Fibroblast of upper back skin (primary cell): ENCODE measurements at places on chromosomes 16 and 17.

DNA sequence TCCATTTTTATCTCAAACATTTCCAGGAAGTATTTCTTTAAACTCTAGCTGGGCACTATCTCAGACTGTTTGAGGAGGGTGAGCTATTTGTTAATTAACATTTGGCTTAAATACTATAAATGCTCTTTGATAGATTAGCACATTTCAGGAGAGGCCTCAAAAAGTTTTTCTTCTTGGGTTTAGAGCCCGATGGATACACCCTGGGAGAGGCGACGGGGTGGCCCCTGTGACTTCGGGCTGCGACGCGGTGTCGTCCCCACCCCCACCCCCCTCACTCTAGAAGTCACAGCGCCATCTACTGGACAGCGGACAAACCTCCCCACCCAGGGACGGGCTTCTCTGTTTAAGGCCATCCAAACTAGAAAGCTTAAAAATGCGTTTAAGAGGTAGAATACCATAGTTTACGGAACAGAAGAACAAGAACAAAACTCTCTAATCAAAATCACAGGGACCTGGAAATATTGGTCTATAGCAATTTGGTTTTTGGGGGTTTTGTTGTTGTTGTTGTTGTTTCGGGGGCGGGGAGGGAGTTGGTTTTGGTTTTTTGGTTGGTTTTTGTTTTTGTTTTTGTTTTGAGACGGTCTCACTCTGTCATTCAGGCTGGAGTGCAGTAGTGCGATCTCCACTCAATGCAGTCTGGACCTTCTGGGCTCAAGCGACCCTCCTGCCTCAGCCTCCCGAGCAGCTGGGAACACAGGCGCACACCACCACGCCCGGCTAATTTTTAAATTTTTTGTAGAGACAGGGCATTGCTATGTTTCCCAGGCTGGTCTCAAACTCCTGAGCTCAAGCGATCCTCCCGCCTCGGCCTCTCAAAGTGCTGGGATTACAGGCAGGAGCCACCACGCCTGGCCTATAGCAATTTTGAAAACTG lies 254.4 kb downstream of the C16orf95 start:
- peak; percentile 71 for DNase-seq

GRCh38 chr16:62041401-62041800 lies 5.2 kb upstream of the CDH8 start:
- DNase-seq: peak; percentile 55

DNA sequence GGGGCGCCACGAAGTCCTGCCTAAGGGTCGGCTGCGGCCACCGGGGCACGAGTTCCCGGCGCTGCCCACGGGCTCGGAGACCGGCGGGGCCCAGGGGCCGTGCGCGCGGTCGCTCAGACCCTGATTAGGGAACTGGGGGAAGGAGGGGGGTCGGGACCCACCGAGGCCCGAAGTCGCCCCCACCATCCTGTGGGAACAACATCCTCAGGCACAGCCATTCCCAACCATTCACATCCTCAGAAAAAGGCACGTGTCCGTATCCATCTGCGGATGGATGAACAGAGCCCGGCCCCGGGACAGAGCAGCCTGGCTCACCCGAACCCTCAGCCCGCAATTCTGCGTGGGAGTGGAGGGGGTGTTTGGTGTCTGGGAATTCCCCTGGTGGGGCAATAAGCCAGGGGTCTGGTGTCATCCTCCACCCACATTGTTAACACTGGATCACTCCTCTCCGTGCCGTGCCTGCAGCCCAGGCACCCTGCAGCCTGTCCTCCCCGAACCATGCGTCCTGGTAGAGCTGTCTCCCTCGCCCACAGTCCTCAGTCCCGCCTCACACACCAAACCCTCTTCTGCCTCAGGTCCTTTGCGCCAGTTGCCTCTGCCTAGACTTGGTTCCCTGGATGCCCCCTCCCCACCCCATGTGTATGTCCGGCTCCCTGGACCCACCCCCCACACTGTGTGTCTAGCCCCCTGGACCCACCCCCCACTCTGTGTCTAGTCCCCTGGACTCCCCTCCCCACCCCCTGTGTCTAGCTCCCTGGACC lies 789 bp upstream of the CCDC57 start:
- peak; percentile 74 for DNase-seq

DNA sequence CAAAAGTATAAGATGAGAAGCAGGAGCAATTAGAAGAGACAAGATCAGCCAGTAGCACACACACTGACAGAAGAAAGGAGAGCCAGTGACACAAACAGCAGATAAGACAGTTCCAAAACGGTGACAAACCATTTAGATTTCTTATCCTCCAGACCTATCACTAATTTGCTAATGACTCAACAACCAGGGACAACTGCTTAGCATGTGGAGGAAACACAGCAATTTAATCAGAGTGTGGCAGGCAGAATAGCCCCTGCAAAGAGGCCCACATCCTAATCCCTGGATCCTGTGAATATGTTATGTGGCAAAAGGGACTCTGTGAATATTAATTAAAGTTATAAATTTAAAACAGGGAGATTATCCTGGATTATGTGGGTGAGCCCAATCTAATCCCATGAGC lies 81.1 kb downstream of the CACNG1 start:
- no peak for DNase-seq

DNA sequence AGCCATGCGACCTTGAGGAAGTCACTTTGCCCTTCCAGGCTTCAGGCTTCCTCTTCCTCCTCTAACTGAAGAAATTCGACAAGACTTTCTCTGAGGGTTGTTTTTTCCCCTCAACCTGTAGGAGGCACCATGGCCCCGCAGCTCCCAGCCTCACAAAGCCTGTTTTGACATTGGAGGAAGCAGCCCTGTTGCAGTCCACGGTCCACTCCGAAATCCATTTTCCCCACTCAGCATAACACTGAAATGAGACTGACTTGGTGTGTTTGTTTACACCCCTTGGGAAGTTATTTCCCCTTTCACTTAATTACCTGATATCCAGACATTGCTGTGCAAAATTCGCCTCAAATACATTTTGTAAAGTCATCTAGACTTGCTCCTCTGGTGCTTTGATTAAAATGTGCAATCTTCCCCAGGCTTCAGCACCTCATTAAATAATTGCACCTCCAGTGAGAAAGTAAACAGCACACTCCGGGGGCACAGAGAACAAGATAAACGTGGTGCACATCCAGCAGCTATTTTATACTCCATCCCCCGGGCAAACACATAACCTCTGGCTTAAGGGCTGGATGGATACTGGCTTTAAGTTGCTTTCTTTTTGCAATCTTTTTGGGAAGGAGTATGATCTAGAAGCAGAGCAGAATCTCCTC lies 41.4 kb upstream of the PIRT start:
- no peak for DNase-seq

- no peak for DNase-seq
Measured at GRCh38 chr16:11630046-11630767, 38.0 kb upstream of the SNN start.

DNA sequence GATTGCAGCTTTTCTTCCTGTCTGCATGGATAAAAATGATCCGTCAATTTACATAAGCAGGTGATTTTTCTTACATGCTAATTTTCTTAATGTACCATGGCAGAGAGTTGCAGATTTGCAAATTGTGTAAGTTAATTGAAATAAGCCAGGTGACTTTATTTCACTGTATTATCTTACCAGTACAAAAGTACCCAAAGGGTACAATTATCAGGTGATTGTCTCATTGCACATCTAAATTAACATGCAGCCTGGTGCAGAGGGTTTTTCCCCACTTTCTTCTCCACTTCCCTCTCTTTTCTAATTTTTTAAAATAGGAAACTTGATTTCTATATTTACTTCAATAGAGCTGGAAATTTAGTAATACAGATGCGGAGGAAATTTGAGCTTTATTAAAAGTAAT lies 11.2 kb downstream of the NLK start:
- no peak for DNase-seq

GRCh38 chr17:81310949-81311550 lies 15.9 kb upstream of the SLC38A10 start:
- DNase-seq: no peak

- no peak for DNase-seq
Measured at GRCh38 chr16:2519711-2520080, 475 bp upstream of the AMDHD2 start.

DNA sequence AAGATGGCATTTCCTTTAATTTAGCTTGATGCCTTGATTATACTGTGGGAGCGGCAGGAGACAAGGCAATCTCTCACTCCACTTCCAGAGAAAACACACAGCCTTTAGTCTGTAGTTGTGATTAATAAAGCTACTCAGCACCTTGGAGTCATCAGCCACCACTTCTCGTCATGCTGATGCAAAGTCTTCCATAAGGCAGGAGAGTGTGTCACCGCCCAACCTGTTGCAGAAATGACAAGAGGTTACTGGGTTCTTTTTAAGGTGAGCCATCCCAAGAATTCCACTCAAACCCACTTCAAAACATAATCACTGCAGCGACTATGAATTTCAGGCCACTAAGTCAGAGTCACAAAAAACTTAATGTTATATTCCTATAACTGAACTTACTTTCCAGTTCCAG lies 223.9 kb upstream of the TOX3 start:
- DNase-seq: no peak

GRCh38 chr16:71687861-71688260 lies 36.6 kb downstream of the PHLPP2 start:
- no peak for DNase-seq

- no peak for DNase-seq
Measured at GRCh38 chr16:87189426-87189825, 127.8 kb downstream of the C16orf95 start.

DNA sequence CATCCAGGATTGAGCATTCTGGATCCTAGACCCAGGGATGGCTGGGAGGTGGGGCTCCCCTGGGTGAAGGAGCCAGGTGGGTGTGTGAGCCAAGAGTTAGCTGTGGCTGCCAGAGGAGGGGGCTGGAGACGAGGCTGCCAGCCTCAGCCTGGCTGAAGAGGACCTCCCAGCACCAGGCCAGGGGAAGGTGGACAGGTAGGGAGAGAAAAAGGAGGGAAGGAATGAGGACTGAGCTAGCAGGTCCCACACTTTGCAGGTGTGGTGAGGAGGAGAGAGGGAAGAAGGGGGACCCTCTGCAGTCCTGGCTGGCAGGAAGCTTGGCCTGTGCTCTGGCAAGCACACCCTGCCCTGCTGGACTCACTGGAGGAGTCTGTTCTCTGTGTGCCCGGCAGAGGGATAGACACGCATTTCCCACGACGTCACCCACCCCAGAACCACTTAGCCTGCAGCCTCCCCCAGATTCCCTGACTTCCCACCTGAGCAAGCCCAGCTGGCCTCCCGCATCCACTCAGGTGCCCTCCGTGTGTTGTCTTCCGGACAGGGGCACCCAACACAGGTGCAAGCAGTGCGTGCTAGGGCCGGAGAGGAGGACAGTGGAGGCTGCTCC lies 42.0 kb downstream of the SOCS3 start:
- DNase-seq: no peak

DNA sequence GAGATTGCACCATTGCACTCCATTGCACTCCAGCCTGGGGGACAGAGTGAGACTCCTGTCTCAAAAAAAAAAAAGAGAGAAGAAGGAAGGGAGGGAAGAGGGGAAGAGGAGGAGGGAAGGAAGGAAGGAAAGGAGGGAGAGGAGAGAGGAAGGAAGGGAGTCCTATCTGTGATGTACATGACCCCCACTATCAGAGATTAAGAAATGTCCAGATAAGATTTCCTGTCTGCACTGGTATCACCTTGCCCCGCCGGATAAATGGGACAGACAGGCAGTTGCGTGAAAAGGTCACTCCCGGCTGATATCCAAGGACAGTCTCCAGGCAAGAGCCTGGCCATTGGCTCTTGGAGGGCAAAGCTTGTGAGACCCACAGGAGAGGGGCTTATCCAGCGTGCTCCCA lies 5.2 kb upstream of the ZFPM1 start:
- no peak for DNase-seq

GRCh38 chr17:57671667-57672632 lies 73.1 kb downstream of the CCDC182 start:
- peak; percentile 68 for DNase-seq

- no peak for DNase-seq
Measured at GRCh38 chr16:4505356-4506147, 29.4 kb downstream of the HMOX2 start.

DNA sequence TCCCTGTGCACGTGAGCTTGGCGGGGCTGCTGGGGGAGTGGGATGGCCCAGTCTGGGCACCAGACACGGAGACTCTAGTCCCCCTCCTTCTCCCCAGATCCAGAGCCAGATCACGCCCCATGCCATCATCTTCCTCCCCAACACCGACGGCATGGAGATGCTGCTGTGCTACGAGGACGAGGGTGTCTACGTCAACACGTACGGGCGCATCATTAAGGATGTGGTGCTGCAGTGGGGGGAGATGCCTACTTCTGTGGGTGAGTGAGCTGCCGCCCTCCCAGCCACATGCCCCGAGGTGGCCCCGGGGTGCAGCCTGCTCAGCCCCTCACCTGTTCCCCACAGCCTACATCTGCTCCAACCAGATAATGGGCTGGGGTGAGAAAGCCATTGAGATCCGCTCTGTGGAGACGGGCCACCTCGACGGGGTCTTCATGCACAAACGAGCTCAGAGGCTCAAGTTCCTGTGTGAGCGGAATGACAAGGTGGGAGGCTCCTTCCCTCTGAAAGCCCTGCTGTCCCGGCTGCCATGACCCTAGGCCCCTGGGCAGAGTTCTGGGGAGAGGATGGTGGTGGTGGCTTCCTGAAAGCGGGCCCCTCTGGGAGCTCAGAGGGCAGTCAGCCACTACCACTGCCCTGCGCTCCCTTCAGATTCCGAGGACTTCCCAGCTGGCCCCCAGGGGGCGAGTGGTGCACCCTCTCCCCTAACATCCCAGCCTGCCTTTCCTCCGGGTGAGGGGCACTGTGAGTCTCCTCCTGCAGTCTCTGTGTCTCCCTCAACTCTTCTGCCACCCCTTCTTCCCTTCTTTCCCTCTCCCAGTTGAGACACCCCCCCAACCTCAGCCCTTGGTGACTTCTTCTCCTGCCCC lies 2.8 kb upstream of the C17orf107 start:
- DNase-seq: no peak

GRCh38 chr16:20910781-20911321 lies 10.3 kb downstream of the LYRM1 start:
- DNase-seq: peak; percentile 93

DNA sequence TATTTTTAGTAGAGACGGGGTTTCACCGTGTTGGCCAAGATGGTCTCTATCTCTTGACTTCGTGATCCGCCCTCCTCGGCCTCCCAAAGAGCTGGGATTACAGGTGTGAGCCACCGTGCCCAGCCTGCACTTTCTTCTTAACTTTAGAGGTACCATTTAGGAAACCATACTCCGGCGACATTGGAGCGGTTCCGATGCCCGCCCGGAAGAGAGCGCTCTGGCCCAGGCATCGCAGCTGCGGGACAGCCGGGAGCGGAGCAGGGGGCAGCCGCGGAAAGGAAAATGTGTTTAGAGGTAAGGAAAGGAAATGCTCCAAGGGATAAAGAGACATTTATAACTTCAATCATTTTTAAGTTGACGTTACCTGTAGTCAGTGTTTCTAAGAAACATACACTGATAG lies 6.0 kb upstream of the HS3ST3B1 start:
- no peak for DNase-seq
